ENCODE measurements at places on chromosomes 12 and 14. TPM values are rescaled to one million over a fixed set of nuclear protein-coding genes. Genes with fewer than 3 reads are reported as not detected.

DNA sequence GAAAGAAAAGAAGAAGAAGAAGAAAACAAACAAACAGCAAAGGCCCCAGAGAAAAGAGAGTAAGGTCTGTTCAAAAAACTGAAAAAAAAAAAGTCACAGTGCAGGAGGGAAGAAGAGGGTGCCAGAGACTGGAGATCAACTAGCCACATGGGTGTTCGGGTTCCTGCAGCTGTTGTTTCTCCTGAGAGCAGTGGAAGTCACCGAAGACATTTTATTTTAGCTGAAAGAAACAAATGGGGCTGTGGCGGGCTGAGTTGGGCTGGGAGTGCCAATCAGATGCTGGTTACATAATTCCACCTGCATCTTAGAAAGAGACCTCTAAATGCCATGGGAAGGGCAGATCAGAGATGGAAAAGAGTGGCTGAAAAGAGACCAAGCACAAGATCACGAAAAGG is 33.9 kb downstream of the ACTN1 start:
- no peak for DNase-seq

- DNase-seq: peak; percentile 56
These were observed 82.6 kb upstream of the USP44 start for GRCh38 chr12:95633732-95634465.

GRCh38 chr12:132483208-132483607 is 6.7 kb upstream of the FBRSL1 start:
- no peak for DNase-seq

Gene GZMB
- total RNA-seq: 0.41 TPM

DNA sequence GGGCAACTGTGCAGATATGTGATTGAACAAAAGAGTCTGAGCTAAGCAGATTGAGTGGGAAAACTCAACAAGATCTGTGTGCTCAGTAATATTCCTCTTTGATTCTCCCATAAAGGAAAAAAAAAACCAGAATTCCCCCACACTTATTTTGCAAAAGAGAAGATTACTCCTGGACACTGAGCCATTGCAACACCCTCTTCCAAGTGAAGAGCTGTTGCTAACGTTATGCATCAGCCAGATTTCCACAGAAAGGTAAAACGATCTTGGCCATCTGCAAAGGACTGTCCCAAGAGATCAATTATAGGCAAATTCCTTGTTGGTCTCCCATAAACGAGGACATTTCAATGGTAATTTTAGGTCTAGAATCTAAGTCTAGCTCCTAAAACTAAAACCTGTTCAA is 587.7 kb downstream of the C12orf50 start:
- DNase-seq: no peak

Gene CIDEB
- 14.6 TPM for total RNA-seq

DNA sequence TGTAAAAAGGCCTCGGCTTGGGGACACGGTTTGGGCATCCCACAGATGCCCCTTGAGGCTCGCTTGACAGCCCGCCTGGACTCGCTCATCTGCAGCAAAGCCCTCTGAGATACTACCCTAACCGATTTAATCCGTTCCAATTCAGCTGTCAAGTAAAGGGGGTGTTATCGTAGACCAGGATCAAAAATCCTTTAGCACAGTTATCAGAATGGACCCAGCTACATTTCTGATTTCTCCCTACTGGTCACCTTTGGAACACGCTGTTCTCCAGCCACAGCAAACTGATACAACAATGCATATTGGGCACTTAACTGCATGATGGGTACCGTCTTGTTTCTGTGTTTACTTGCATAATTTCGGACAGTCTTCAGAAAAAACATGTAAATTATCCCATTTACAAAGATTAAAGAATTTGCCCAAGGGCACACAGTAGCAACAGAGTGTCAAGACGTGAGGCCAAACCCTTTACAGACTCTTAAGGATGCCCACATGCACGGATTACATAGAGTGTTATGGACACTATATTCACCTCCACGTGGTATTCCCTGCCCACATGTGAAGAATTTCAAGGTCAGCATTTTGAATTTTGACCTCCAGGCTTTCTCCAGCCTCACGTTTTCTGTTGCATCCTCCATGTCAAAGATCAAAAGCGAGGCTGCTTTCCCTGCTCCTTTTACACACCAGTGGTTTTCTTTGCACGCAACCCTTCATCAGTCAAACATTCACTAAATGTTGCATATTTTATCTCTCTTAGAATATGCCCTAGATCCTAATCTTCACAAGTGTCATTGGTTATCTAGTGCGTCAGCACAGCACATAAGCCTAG is 3.2 kb upstream of the DUSP6 start:
- peak; percentile 30 for DNase-seq

Gene SIX4
- 30.6 TPM for total RNA-seq

DNA sequence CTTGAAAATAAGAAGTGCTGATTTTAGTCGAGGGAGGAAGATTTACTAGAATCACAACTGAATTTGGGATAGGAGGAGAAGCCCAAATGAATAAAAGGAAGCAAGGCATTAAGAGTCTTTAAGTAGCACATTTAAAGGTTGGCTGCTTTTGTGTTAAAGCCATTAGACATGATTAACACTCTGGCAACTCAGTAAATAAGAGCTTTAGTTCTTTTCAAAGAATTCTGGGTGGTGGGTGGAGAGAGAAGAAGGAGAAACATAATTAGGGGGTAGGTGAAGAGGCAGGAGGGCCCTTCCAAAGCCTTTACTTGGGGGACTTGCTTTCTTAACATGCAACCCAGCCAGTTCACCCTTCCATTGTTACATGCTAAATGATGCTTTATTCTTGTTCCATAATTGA is 284.6 kb upstream of the SEL1L start:
- no peak for DNase-seq

DNA sequence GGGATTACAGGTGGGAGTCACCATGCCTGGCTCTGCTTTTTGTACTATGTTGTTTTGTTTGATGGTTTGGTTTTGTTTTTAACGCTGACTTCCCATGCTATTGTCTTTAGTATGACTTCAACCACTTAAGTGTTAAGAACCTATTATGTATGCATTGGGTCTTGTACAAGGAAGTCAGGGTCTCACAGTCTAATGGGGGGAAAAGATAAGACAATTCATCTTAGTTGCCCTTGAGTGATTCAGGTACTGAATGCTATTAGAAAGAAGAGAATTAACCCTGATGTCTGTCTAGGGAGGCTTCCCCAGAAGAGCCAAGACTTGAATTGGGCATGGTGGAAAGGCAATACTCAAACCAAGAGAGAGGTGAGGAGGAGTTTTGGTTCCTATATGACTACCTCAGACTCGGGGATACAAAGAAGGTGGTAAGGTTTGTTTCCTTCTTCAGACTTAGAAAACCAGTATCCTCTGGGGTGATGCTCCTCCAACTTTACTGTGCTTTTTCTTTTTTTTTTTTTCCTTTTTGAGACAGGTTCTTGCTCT is 64.6 kb downstream of the SUSD6 start:
- DNase-seq: no peak

DNA sequence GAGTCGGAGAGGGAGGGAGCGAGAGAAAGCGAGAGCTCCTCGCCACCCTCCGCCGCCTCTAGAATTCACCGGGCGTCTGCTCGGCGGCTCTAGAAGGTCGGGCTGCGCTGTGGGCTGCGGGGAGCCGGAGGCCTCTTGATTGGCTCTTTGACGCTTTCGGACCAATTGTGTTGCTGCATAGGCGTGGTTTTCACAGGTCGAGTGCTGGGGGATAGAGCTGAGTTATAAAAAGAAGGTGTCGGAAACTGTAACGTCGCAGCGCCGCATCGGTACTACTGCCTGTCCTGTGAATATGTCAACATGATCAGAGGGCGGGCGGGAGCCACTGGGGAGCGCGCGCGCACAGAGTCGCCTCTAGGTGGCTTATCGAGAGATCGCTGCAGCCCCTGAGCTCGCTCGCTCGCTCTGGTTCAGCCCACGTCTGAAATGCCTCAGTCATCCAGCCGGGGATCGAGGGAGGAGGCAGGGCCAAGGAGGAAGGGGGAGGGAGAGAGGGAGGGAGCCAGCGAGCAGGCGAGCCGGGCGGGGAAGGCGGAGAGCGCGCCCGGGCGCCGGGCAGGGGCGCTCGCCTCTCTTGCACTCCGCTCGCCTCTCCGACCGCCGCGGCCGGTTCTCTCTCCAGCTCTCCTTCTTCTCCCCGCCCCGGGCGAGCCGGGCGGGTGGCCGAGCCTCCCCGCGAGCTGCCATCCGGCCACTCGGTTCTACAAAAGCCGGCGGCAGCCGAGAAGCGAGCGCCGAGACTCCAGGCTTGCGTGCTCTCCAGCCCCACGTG is at the start of gene TBX3:
Gene TBX3, minus strand, starts transcription at position 78 of the 772 bp plus-strand sequence. CDS start 975 bp downstream, outside the sequence.
- DNase-seq: peak; percentile 99

GRCh38 chr12:128823216-128823915 is 392 bp downstream of the SLC15A4 start:
- no peak for DNase-seq

Gene ARL6IP4
- total RNA-seq: 90.4 TPM

DNA sequence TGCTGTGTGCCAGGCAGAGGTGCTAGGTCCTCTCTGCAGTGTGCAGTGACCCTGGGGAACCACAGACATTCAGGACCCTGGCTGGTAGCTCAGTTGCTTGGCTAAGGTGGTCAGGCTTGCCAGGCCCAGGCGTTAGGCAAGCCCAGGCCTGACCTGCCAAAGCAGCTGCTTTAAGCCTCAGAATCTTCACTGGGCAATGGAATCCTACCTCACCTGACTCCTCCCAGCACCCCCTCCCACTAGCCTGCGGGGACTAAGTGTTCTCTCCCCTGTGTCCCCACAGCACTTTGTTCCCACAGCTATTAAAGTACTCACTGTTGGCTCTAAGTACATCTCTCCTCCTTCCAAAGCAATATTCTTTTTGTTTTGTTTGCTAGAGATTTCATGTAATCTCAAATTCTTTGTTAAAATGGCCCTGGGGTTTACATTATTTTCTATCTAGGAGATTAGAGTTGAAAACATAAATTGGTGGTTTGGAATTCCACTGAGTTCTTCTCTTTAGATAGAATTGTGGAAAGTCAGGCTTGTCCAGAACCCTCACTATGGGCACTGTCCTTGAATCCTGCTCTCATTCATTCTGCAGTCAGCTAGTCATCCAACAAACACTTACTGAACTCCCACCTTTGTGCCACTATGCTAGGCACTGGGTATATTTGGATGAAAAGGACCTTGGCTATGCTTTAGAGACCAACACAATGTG is 44.4 kb downstream of the DGLUCY start:
- DNase-seq: no peak

Gene KRT73
- total RNA-seq: not detected

Measured in tongue (tissue), 3 donors.